ENCODE measurements at places on chromosomes 5 and 9.

DNA sequence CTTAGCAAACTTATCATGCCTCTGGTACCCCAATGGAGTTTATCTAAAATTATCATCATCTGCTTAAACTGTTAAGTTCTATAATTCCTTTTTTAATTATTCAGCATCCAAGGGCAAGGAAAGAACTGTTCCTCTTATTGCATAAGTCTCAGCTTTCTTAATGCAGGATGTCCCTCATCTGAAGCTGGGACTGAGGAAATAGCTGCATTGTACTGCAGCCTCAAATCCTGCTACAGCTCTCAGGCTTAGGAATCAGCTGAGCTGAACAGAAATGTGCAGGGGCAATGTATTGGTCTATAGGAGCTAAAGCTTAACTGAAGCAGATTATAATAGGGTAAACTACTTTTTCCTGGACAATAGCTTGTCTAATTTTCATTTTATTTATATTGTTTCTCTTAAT, 48.0 kb downstream of the HAPLN1 start:
- DNase-seq = no peak

DNA sequence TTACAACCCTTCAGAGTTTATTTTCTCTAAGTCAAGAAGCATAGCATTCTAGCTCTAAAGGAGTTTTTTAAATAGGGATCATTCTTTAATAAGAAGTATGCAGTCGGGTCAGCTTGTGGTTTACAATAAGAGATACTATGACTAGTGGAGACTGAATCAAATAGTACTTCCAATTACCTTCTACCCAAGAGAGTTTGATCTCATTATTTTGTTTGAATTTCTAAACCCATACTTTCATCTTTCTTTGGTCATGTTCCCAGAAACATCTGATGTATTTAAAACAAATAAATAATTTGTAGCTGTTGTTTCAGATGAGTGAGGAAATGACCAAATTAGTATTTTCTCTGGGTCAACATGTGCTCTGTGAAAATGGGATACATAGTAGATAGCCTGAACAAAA, 160.2 kb upstream of the CDH6 start:
- DNase-seq = no peak

DNA sequence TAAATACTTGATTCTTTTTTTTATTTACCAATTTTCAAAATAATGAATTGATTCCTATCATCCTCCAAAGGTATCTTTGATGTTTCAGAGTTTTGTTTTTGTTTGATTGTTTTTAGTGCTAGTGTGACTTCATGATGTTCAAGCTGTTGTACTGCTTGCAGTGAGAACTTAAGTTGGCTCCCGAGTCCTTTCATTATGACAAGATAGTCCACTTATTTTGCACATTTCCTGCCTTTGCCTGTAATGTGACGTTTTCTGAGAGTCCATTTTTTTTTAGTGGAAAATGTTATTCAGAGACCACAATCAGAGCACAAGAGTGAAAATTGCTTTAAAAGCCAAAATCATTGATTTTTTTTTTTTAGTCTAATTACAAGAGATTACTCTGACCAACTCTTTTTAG, 60.1 kb upstream of the FCHO2 start:
- no peak for DNase-seq

DNA sequence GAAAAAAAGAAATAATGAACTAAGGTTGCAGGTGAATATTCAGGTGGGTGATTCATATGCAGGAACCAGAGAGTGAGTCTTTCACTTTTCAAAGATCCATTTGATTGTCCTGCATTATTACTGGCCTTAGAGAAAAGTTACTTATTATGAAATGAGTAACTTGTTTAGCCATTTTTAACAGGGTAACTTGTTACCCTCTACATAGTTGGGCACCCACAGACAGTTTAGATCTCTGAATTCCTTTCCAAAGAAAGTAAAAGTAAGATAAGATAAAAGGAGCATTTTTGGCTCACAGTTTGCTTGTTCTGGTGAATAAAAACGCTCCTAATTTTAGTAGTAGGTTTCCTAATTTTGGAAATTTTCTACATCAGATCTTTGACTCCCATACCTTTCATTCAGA, 54.1 kb upstream of the DAB2 start:
- no peak for DNase-seq

DNA sequence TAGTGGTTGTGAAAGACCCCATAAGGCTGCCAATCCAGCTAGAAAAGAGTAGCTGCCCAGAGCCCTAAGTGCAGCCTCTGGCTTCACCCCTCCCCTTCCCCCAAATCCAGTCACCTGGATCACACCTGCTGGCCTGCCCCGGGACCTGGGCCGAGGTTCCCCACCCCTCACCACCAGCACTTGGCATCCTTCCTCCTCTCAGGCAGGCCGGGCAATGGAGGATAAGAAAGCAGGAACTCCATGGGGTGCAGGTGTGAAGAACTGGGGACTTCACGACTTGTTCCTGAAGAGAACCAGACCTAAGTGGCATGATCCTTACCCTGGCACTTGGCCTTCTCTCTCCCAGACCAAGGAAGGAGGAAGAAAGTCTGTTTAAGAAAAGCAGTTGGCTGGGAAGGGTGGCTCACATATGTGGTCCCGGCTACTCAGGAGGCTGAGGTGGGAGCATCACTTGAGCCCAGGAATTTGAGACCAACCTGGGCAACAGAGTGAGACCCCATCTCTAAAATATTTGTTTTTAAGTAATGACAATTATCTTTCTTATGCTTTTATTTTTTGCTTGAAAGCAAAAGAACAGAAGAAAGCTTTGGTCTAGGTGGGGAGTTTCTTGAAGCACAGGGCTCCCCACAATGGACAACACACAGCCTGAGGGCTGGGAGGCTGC, 131.1 kb downstream of the PAX5 start:
- DNase-seq = no peak

- DNase-seq = no peak
Measured at GRCh38 chr5:102759289-102759688, 4.2 kb downstream of the PAM start.

DNA sequence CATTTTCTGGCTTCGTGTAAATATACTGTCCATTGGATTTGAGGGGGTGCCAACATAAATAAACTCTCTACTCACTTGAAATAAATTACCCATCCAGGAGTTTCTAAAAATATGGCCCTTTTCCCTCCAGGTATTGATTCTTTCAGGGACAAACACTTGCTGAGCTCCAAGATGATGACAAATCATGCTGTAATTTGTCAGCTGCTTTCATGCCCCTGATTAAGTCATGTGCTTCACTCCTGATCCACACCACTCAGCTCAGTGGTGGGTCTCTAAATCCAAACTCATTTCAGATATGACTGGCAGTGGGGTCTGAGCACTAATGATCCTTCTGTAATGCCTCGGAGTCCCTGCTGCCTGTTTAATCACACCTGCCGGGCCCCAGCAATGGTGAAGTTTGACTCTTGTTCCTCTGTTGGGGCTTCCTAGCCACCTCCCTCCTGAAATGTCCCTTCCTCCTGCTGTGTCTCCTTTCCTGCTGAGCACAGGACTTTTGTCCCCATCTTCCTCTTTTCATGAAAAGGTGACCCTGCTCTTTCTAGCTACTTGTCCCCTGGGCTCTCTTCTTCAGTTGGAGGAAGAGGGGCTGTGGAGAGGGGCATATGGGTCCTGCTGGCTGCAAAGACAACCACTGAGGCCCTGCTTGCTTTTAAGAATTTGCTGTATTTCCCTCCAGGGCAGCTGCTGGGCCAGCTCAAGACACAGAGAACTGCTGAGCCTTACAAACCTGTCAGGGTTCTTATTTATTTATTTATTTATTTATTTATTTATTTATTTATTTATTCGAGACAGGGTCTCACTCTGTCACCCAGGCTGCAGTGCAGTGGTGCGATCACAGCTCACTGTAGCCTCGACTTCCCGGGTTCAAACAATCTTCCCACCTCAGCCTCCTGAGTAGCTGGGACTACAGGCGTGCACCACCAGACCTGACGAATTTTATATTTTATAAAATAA, 200.0 kb downstream of the ATP10B start:
- peak; percentile 7 for DNase-seq

DNA sequence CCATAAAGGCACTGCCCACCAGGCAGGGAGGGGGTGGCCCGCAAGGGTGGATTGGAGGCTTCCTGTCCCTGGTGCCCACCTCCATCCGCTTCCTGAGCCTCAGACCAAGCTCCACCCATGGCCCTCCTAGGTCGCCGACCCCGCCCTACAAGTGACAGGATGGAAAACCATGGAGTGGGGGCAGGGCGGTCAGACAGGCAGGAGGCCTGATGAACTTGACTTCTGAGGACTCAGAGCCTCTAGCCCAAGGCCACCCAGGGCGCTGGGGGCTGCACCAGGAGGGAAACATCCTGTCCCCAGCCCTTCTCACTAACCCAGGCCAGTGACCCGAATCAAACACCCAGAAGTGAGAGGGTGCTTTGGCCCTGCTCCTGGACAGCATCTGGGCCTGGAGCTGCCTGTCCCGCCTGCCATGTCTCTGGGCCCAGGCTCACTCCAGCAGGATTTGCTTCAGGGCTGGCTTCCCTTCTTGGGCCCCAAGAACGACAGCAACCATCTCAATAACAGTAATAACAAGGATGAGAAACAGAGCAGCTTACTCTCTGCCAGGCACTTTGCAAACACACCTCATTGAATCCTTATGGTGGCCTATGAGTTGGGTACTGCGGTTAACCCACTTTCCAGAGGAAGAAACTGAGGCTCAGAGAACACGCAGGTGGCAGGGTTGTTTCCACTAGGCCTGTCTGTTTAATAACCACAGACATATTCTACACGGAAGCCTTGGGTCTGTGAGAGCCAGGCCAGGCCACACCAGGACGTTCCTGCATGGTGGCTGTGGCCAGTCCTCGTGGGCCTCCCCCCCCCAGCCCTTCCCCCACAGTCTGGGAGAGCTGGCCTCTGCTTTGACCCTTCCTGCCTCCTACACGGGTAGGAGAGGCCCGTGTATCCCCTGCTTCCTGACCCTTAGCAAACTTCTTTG, 4.4 kb upstream of the ST6GALNAC6 start:
- DNase-seq = peak; percentile 20

DNA sequence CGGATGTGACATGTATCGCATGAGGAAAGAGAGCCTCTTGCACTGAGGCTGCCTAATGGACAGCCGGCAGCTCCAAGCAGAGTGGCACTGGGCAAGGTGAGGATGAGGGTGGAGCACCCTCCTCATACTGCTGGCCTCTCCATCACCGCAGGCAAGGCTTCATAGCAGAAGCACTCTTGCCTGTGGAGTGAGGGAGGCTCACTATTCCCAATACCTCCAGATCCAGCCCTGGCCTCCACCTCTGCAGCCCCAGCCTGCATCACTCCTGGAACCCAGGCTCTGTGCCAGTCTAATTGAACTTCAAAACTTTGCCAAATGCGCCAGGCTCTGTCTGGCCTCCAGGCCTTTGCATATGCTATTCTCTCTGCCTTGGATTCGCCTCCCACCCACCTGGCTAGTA, 29.7 kb upstream of the ARAP3 start:
- no peak for DNase-seq

GRCh38 chr5:10666531-10667299, 94.3 kb downstream of the DAP start:
- DNase-seq = no peak
